ENCODE measurements at places on chromosomes 16 and 17.

DNA sequence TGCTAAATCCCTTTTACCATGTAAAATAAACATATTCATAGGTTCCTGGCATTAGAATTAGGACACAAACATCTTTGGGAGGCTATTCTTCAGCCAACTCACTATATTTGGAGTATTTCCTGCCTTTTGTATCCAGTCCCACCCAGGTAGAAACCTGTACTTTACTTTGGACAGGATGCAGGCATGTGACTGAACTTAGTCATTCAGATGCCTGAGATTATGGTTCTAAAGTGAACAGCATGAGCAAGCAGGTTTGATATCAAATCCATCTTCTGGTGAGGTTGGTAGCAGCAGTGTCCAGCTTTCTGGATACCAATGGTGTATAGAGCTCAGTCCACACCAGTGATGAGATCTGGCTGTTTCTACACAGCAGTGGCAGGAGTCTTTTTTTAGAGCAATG is 20.2 kb downstream of the CA10 start:
- no peak for DNase-seq

DNA sequence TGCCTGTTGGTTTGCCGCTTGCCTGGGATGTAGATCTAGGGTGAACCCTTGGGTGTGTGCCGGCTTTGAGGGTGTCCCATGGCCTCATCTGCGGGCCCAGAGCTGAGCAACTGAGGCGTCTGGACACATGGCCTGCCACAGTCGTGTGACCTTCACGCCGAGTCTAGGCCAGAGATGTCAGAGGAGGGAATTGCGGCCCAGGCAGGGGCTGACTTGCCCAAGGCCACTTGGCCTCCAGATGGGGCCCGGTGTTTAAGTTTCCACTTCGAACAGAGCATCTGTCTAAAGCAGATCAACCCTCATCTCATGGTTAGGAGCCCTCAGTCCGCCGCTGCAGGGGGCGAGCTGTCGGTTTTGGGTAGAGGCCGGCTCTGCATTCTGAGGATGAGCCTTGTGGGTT is 28.0 kb upstream of the FOXK2 start:
- DNase-seq: no peak

DNA sequence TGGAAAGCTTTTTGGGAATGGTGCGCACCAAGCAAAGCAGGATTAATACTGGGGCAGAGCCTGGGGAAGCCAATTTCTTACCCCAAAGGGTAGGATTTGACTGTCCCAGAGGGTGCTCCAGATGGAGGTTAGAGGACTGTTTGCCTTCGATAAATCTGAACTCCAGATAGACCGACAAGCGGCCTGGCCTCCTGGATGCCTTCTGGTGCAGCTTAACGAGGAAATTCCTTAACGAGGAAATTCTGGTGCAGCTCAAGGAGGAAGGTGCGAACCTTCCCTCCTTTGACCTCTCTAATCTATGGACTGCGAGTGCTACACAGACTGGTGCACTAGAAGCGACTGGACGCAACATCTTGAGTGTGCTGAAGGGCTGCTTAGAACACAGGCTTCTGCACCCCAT is 6.5 kb downstream of the CALB2 start:
- DNase-seq: no peak

DNA sequence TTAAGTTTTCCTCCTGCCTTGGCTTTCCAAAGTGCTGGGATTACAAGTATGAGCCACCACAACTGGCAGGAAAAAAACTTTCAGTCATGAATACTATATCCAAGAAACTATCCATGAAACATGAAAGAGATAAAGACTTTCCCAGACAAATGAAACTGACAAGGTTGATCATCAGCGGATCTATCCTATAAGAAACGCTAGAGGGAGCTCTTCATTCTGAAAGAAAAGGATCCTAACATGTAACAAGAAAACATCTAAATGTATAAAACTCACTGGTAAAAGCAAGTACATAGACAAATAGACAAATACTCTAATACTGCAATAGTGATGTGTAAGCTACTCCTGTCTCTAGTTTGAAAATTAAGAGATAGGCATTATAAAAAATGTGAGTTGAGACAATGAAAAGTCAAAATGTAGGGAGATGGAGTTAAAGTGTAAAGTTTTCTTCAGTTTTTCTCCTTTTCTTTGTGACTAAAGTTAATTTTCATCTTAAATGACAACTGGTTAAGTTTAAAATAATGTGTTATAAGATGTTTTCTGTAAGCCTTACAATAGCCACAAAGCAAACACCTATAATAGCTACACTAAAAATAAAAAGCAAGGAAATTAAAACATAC is 79.6 kb upstream of the TEKT1 start:
- DNase-seq: no peak

GRCh38 chr16:85172455-85173145 is 60.3 kb upstream of the CIBAR2 start:
- no peak for DNase-seq

DNA sequence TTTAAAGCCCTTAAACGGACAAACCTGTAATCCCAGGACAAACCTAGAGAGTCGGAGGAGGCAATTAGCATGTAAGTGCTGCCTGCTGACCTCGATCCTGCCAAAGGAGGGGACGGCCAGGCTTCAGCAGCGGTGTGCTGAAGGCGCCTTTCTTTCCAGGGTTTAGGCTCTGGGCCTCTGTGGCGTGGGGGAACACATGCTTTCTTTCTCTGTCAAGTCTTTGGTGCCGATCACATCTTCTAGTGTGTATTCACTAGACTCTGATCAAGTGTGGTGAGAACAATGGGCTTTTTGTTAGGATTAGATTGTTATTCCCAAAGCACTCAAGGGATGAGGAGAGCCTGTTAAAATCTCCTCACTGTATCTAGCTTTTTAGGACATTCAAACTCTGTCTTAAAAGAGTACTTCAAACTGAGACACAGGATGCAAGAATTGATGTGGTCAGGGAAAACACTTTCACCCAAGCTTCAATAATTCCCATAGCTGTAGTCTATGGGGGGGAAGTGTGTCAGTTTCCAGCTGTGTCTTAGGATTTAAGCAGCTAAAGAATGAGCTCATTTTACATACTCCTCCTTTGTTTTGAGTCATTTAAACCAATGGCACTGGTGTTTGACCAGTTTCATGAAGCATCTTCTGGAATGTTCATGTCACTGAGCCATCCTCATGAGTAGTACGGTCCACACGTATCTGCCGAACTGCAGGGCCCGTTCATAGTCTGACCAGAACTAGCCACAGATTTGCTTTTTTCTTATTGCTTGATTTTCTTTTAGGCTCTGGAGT is 51.2 kb downstream of the RPA1 start:
- no peak for DNase-seq

- DNase-seq: no peak
Observed at GRCh38 chr16:3859889-3860288, 20.6 kb downstream of the CREBBP start.

DNA sequence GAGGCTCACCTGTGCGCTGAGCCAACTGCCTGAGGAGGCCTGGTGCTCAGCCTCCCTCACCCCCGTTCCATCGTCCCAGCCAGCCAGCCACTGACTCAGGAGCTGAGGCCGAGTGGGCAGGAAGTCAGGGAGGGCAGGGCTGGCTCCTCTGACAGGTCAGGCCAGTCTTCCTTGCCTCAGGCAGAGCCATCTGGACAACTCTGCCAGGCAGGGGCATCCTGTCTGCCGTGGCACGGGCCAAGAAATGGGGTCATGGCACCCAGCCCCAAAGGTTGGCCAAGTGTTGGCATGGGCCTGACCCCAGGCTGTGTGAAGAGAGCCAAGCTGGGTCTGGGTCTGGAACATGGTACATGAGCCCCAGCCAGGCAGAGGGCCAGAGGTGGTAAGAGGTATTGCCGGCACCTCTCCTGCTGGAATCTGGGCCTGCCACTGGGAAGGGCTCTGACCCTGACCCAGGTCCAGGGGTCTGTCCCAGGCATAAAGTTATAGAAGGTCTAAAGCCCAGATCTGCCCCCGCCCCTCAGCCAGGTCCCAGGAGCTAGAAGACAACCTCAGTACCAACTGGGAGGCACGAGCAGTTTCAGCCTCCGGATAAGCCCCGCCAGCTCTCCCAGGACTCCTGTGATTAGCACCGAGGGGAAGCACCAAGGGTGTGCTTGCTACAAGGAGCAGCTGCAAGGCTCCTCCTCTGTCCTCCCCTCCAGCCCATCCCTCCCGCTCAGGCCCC is 2.5 kb upstream of the VASN start:
- no peak for DNase-seq

- no peak for DNase-seq
Observed at GRCh38 chr16:24701521-24701951, 27.9 kb upstream of the TNRC6A start.

- peak; percentile 17 for DNase-seq
Observed at GRCh38 chr17:4509401-4509800, 10.7 kb downstream of the SPNS2 start.

DNA sequence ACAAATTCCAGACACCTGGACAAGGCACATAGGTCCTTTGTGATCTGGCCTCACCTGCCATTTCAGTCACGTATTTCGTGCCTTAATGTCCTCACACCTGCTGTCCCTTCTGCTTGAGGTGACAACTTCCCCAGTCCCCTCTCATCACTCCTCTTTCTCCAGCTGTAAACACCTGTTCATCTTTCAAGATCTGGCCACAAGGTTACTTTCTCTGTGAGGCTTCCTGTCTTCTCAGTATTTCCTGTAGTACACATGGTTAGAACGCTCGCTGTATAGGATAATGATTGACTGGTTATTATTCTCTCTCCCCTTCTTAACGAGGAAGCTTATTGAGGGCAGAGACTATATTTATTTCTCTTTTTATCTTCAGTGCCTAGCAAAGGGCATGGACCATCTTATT is 74.5 kb upstream of the PMFBP1 start:
- no peak for DNase-seq

GRCh38 chr16:11572301-11572995 is 14.3 kb downstream of the LITAF start:
- peak; percentile 68 for DNase-seq

DNA sequence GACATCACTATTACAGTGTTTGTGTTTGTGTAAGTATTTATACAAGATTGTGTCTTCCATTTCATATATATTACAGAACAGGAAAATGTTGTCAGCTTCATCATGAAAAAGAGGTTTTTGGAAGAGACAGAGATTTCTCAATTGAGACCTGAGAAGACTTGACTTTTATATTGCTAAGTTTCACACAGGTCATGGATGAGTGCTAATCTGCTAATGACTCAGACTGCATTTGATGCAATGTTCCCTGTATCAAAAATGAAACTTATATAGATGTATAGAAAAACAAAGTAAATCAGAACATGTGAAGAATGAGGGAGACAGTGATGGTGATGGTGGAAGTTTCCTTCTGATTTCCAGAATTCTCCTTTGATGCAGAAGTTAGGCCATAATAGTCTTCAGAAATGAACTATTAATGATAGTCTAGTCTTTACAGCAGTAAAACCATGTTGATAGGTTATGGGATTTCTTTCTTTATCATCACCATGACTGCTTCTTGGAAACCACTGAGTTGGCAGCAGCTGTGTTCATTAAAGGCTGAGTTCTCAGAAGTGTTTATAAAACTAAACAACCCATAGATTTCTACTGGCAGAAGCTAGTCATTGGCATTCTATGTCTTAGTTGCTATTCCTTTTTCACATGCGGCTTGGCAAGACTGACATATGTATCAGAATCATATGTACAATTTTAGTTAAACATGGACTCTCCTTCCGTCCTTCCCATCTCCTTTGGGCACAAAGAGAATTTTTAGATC is 56.1 kb downstream of the PCTP start:
- DNase-seq: no peak

- no peak for DNase-seq
Observed at GRCh38 chr17:63429766-63430165, 16.3 kb downstream of the CYB561 start.
